Stimulated activated CD4-positive, alpha-beta T cell treated with anti-CD3 and anti-CD28 coated beads, Interleukin-1b, Interleukin-23, amount 100 ng/mL, for 48 hours (primary cell): ENCODE measurements at places on chromosomes 2 and 18.

DNA sequence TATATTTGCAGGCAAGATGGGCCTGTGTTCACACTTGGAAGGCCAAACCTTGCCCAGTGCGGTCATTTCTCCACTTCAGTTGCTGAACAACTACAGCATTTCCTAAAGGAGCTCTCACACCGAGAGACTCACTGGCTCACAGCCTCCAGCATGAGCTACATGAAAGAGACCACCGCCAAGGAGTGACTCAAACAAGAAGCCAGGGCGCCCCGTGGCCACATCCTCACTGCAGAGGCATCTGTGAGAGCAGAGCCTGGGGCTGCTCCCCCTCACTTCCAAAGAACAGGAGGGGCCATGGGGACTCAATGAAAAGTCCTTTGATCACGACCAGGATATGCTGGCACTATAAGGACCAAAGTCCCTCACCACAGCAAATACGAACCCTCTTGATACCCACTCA, 50.0 kb downstream of the TMEM163 start:
- DNase-seq = peak; percentile 74

GRCh38 chr2:53515435-53516332, 251.9 kb upstream of the CHAC2 start:
- DNase-seq = no peak

- no peak for DNase-seq
These were observed 1231.6 kb upstream of the DDX18 start for GRCh38 chr2:116582850-116583249.

GRCh38 chr18:11320986-11321385, 171.6 kb upstream of the PIEZO2 start:
- DNase-seq = no peak

- no peak for DNase-seq
These were observed 75.8 kb downstream of the CCDC148 start for GRCh38 chr2:158380746-158381145.
